ENCODE measurements at places on chromosomes 3 and 15.

- DNase-seq: no peak
Observed at GRCh38 chr3:29503958-29504357, 223.1 kb downstream of the RBMS3 start.

DNA sequence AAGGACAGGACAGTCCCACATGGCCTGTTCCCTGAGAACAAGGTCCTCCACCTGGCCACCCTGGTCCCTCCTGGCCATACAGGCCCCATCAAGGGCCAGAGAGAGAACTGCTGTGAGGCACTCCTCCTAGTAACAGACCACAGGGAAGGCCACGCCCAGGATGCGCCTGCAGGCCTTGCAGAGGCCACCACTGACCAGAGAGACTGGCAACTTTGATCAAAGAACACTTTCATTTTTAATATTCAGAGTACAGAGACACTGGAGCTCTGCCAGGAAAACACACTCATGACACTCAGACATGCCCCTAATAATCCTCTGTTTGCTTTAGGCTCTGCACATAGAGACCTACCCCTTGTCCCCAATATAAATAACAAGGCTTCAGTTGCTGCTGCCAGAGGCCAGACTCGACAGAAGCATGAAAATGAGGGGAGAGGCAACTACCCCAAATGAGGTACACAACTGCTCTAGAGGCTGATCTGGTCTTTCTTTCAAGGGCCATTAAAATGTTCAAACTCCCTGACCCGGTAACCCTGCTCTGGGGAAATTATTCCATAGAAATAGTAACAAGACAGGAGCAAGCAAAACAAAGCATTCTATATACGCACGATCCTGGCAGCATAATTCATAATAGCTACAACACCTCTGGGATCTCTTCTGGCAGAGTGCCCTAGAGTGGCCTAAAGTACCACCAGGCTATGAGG lies 44.8 kb downstream of the CCDC12 start:
- peak; percentile 19 for DNase-seq

DNA sequence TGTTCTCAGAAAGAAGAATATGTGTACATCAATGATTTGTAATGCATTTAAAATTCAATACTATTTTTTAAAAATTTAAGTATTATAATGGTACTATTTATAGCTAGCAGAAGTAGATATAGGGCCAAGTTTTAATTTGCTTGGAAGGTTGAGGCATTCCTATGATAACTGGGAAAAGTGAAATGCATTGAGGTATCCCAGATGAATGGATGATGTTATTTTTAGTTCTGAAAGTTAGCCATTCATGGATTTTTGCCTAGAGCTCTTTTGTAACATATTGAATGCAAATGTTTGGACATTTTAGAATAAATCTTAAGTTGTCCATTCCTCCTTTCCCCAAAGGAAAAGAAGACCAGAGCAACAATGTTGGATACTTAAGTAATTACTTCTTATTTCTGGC lies 47.6 kb downstream of the GAP43 start:
- DNase-seq: no peak

DNA sequence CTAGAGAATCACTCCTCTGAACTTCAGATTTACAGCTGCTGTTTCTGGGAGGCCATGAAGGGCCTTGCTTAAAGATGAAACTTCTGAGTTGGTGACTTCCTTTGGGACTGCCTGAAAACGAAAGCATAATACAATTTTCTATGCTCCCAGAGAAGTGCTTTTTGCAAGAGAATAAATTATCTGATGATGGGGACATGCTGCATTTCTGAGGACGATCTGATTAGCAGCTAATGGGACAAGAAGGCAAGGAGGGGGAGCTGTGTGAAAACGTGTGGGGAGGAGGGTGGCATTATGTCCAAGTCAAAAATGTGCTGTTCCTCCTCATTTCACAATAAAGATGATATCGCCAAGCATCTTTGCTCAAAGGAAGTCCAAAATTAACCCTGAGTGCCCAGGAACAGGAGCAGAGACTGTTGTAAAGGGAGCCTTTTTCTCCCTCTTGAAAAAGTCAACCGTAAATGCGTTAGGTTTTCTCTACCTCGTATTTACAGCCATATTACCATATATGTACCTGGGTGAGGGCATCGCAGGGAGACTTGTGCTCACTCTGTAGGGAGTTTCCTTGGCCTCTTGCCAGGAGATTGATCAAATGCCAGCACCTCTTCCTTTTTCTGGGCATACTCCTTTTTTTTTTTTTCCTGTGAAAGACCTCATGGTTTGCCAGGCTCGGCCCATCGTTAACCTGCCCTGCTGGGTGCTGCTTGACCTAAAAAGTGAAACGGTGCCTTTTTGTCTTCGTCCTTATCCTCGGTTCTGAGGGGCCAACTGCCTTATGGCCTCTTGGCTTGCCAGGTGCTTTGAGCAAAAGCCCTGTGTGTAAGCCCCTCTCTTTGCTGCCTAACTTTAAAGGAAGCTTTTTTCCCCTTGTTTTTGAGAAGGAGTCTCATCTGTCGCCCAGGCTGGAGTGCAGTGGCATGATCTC lies 11.5 kb downstream of the ITPR1 start:
- no peak for DNase-seq

GRCh38 chr3:105139881-105140560 lies 226.7 kb upstream of the ALCAM start:
- DNase-seq: no peak

DNA sequence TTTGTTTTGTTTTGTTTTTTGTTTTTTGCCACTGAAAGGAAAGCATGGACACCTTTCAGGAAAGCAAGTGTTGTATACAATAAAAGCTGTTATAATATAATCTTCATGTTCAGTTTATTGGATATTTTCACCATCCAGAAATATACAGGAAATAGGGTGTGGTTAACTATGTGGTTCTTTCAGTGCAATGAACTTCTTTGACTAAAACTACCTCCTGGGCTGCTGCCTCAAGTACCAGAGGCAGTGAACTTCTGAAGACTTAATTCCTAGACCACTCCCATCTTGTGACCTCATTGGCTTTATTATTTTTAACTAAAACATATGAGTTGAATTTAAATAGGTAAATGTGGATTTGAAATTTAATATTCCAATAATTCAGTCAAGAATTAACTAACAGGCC lies 27.1 kb upstream of the TBL1XR1 start:
- no peak for DNase-seq

GRCh38 chr3:101999177-101999779 lies 150.0 kb downstream of the NFKBIZ start:
- DNase-seq: no peak

DNA sequence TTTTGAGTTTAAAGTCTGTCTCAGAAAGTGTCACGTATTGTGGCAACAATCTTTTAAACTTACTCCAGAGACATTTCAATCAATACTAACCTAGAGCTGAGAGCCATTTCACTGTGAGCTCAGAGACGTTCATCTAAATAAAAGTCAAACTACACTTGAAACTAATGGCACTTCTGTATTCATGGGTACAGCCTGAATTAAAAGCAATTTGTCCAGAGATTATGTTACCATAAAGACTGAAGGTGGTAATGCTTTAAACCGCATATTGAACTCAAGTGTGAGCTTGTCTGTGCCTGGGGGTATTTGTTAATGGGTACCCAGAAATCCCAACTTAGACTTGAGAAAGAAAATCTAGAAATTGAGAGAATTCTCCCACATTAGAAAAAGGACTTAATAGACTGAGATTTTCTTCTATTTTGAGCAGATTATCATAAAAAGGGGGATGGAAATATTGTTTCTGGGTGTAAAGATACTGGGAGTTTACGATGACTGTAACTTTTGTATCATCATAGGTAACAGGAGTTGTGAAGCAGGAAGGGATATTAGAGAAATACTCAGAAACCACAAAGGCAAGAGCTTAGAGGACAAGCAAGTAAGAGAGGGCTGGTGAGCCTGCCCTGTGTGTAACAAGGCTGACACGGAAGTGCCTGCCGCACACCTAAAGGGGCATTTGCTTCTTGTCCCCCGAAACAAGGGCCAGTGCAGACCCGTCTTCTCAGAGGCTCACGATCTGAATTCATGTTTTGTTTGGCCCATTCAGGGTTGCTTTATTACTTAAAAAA lies 36.9 kb downstream of the LRIG1 start:
- no peak for DNase-seq

GRCh38 chr3:117939425-117940027 lies 1095.1 kb downstream of the IGSF11 start:
- no peak for DNase-seq

DNA sequence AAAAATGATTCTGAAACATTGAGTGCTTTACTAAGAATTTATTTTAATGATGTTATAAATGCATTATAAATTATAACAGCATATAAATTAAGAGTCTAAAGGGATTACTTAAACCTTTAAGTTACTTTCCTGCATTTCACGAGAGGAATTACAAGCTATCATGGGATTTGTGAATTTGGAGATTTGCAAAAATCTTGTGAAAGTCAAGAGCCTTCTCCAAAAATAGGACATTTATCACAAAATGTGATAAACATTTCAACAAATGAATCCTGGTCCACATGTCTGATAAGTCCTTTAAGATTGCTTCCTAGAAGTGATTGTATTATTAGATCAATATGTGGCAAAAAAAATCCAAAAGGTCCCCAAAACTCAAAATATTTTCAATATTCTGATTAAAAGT lies 154.5 kb downstream of the ATP8B4 start:
- DNase-seq: no peak

- DNase-seq: no peak
Observed at GRCh38 chr3:12114251-12114650, 44.5 kb downstream of the TIMP4 start.

GRCh38 chr3:49898991-49899390 lies 4.7 kb downstream of the MST1R start:
- DNase-seq: no peak

GRCh38 chr3:57048052-57048671 lies 12.3 kb upstream of the SPATA12 start:
- peak; percentile 64 for DNase-seq

DNA sequence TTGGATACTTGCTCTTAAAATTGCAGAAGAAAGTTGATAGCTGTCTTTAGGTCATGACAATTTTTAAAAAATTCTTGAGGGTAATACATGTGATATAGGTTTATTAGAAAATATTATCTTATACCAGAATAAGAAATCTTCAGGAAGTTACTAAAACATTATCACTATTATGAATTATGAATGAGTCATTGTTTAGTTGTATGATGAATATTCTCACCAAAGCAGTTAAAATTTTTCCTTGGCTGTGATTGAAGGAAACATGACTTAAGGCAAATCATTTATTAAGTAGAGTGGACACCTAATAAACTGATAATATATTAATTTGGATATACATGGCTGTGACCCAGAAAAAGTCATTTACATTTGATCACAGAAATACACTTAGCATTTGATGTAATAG lies 30.1 kb downstream of the APPL1 start:
- no peak for DNase-seq

GRCh38 chr15:98085003-98085639 lies 124.6 kb downstream of the ARRDC4 start:
- peak; percentile 21 for DNase-seq

DNA sequence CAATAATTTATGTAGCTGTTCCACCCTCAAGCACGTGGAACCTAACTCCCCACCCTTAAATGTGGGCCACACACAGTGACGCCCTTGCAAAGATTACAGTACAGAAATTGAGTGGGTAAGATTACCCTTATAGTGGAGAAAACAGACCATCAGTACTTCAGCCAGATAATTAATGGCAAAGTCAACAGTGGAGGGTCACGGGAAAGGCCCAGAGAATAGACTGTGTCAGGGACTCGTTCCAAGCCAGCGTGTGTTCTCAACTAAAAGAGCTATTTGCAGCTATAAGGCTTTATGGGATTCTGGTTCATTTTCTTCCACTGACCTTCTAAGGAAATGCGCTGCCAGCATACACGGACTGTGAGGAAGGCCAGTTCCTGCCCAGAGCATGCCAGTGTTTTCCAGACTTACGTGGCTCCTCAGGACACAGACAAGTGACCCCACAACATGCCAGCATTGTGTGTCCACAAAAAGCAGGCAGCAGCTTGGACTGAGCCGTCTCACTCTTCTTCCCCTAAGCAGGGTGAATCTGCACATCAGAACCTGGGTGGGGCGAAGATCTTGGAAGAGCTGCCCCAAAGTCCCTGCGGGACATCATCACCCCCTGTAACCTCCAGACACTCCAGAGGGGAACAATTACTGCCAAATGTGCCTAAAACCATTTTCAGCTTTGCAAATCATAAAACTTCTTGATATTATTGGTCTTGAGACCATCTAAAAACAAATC lies 428.5 kb downstream of the OCA2 start:
- peak; percentile 3 for DNase-seq

DNA sequence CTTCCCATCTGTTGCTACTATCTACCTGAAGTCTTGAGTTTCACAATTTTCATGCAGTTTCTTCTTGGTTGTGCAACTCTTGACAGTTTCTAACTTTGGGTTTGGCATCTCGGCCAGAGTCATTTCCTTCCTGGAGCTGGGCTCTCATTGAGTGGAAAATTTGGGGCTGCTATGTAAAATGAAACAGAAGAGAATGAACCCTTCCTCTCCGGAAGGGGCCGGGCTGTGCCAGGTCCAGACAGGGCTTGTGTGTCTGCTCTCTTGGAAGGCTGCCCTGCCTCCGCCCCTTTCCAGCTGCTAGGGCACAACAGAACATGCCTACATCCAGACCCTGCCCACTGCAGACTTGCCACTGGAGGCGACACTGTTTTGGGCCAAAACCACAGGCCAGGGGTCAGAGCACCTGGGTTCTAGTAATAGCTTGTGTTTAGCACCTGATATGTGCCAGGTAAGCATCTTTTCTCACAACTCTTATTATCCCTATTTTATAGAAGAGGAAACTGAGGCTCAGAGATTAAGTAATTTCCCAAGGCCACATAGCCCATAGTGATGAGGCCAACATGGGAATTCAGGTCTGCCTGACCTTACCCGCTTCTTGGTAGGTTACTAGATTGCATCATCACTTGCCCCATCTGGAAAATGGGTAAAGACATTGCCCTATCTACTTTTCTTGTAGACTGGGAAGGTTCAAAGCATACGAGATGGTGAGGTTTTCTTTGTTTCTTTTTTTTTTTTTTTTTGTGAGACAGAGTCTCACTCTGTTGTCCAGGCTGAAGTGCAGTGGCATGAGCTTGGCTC lies 25.0 kb downstream of the IRAK2 start:
- DNase-seq: peak; percentile 49
